SJSA1 (cell line): ENCODE measurements at places on chromosomes 11 and 22. TPM values are rescaled to one million over a fixed set of nuclear protein-coding genes. Genes with fewer than 3 reads are reported as not detected.
A peak's percentile ranks its signal among the peaks of the same experiment; 100 is the strongest.

DNA sequence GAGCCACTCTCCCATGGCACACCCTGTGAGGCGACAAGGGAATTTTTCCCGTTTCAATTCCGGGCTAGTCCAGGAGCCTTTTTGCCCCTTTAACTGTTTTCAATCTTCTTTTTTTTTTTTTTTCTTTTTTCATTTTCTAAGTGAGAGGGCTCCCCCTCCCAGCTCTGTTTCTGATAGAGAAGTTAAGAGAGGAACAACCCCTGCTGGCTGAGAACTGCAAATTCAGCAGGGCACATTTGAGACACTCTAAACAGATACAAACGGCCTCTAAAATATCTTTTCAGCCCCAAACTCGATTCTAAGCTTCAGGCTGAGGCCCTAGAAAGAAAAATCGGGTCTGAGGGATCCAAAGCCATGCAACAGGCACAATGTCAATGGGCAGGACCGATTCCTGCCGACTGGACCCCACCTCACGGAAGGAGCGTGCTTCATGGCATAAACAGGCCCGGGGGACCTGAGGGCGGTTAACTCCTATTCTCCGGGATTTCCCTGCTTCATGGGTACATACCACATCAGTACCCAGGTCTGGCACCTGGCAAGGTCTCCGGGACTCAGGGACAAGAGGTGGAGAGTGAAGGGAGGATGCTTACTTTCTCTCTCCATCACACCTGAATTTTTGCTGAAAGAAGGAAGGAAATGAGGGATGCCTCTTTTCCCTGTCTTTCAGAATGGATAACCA is 627.5 kb downstream of the BUD13 start:
- H3K4me3 ChIP-seq, result no peak overlapping the region
- no peaks in the 10 kb centered on the region for H3K4me1 ChIP-seq
- DNase-seq, result no peak
- H3K36me3 ChIP-seq, result no peaks in the 10 kb centered on the region
- no peak overlapping the region for H3K27ac ChIP-seq

DNA sequence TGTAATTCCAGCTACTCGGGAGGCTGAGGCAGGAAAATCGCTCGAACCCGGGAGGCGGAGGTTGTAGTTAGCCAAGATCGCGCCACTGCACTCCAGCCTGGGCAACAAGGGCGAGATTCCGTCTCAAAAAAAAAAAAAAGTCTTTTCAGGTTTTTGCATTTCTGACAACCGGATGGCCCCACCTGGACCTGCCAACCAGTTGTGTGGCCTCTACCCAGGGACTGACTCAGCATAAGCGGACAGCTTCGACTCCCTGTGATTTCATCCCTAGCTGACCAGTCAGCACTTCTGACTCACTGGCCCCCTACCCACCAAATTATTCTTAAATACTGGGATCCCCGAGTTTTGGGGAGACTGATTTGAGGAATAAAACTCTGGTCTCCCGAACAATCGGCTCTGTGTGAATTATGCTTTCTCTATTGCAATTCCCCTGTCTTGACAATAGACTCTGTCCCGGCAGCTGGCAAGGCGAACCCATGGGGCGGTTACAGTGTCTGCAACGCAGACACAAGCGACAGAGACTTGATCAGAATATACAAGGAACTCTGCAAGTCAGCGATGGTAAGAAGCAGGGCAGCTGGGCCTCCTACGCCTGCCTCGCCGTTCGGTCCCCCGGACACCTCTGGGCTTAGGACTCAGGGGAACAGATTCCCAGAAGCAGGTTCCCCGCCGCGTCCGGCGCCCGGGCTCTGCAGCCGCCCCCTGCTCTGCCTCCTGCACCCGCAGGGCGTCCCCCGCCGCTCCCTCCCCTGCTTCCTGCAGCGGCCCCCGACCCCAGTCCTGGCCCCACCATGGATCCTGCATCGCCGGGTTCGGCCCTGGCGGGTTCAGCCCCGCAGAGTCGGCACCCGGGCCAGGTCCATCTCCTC is 741 bp upstream of the TALDO1 start:
- no peak overlapping the region for H3K27ac ChIP-seq
- no peaks in the 10 kb centered on the region for H3K36me3 ChIP-seq
- no peak for DNase-seq
- peaks cover 19% of the 10 kb centered on the region for H3K4me1 ChIP-seq
- H3K27me3 ChIP-seq, result no peaks in the 10 kb centered on the region

DNA sequence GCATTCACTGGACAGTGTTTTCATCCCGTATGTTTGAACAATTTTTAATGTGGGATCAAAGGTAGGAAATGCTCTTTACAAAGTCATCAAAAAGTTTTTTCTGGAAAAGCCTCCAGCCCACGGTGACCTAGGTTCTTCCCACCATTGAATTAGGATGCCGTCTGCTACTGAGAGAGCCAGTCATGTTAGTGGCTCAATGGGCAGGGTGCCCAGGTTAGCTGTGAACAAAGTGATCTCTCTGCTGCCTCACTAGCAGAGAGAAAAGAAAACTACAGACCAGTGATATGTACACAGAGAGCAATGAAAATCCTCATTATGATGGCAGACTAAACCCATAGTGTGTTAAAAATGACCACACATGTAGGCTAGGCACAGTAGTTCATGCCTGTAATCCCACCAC is 32.4 kb downstream of the KCNQ1 start:
- H3K4me3 ChIP-seq, result no peak overlapping the region
- no peaks in the 10 kb centered on the region for H3K4me1 ChIP-seq
- peaks cover 19% of the 10 kb centered on the region for H3K27me3 ChIP-seq

DNA sequence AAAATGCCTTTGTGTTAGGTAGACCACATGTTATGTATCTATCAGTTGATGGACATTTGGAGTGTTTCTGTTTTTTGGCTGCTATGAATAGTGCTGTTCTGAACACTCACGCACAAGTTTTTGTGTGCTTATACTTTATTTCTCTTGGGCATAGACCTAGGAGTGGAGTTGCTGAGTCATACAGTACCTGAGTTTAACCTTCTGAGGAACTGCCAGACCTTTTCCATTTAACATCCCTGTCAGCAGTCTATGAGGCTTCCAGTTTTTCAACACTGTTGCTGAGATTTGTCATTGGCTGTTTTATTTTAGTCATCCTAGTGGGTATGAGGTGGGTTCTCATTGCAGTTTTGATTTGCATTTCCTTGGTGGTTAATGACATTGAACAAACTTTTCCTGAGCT is 4.4 kb downstream of the CTTN start:
- no peak for DNase-seq
- no peaks in the 10 kb centered on the region for H3K27me3 ChIP-seq
- H3K27ac ChIP-seq, result no peak overlapping the region
- H3K36me3 ChIP-seq, result peaks cover 76% of the 10 kb centered on the region

GRCh38 chr11:2196970-2197770 is 25.6 kb upstream of the TH start:
- DNase-seq, result peak; percentile 82
- H3K36me3 ChIP-seq, result no peaks in the 10 kb centered on the region
- no peak overlapping the region for H3K27ac ChIP-seq
- H3K4me1 ChIP-seq, result no peaks in the 10 kb centered on the region

DNA sequence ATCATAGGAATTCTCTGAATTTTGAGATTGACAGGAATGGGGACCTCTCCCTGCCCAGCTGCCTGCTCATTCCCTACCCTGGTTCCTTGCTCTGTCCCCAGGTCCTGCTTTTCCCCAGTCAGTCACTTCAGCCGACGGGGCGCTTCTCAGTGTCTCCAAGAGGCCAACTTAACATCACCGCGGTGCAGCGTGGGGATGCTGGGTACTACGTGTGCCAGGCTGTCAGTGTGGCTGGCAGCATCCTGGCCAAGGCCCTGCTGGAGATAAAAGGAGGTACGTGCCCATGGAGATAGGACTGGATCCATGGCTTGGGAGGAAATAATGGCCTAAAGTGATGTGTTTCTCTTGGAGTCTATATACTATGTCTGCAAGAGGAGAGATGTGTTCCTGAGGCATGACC is 7.0 kb downstream of the ROBO3 start:
- H3K36me3 ChIP-seq, result no peaks in the 10 kb centered on the region
- no peak overlapping the region for H3K4me3 ChIP-seq
- H3K4me1 ChIP-seq, result peaks cover 15% of the 10 kb centered on the region
- DNase-seq, result no peak

DNA sequence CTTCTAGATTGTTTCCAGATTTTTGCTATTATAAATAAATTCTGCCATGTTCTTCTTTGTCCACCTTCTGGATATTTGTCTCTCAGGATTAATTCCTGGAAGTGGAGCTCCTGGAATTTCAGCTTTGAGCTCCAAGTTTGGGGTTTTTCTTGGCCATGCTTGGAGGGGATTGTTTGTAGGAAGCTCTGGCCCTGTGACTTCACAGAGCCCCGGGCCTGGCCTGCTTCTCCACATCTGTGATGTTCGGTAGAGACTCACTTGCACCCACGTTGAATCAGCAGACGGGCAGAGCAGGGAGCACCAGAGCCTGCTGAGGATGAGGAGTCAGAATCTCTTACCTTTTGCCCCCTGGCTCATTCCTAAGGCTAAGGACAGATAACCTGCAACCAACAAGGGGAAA is 35.7 kb downstream of the LRRC32 start:
- H3K4me3 ChIP-seq, result no peak overlapping the region
- DNase-seq, result no peak
- no peak overlapping the region for H3K27ac ChIP-seq

The FXYD2 gene
- not detected in 2 replicates for total RNA-seq

The EMSY gene
- total RNA-seq, result 8.8 and 21.7 TPM in 2 replicates

The PRR33 gene
- not detected in 2 replicates for total RNA-seq
